NCI-H2171 treated with DMSO at 0.1 percent for 48 hours (cell line): ENCODE measurements at places on chromosomes 16 and 17.
A peak's percentile ranks its signal among the peaks of the same experiment; 100 is the strongest.

GRCh38 chr17:20103454-20104446, 94.6 kb downstream of the SPECC1 start:
- no peak for DNase-seq

DNA sequence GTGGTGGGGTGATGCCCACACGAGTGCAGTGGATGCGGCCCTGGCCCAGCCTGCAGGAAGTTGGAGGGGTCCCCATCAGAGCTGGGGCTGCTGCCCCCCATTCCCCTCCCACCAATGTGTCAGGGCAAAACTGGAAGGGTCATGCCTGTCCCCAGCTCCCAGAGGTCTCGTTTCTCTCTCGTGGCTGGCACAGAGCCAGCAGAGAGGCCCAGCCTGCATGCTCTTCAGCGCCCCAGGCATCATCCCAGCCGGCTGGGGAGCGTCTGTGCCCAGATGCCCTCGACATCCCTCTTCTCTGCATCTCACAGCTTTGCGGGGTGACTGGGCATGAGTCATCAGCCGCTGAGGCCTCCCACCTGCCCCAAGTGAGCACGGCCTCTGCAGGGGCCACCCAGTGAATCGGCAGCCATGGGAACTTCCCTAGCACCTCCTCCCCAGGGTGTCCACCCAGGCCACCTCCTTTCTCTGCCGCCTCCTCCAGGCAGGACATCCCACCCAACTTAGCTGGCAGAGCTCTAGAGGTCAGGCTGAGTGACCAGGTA, 9.8 kb upstream of the CSNK1D start:
- DNase-seq, result peak; percentile 75

GRCh38 chr17:42155614-42156045, 841 bp upstream of the RAB5C start:
- DNase-seq, result no peak

GRCh38 chr16:88530858-88531203, 39.4 kb upstream of the ZC3H18 start:
- no peak for DNase-seq

DNA sequence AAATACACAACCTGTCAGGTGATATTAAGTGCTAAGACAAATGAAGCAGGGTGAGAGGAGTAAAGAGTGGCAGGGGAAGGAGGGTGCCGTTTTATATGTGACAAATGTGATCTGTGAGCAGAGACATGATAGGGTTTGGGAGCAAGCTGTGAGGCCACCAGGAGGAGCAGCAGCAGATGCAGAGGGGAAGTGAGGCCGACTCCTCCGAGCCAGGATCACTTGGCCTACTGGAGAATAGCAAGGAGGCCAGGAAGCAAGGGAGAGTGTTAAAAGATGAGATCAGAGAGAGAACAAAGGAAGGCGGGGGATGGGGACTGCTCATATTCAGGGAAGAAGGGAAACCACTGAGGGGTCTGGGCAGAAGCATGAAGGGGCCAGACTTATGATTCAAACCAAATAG, 129.4 kb downstream of the TANGO6 start:
- DNase-seq, result peak; percentile 85

DNA sequence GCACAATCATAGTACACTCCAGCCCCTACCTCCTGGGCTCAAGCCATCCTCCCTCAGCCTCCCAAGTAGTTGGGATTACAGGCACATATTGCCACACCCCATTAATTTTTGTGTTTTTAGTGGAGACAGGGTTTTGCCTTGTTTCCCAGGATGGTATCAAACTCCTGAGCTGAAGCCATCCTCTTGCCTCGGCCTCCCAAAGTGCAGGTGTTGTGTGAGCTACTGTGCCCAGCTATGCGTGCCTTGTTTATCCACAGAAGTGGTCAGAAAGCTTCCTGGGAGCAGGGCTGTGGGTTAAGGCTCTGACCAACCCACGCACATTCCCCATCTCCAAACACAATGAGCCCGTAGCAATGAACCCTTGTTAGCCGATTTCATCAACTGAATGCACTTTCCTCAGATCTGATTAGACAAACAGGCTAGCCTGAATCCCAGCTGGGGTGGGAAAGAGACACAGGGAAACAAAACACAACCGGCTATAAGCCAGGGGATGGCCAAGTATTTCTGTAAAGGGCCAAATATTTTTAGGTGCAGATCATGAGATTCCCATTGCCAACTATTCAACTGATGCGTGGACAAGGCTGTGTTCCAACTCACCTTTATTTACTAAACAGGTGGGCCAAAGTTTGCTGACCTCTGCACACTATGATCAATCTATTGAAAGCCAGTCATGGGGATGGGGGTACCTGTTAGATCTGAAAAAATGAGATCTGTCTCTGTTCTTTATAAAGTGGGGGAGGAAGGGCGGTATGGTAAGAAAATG, 193.6 kb downstream of the CPPED1 start:
- DNase-seq, result no peak
